ENCODE measurements at places on chromosomes 3 and 15.

GRCh38 chr3:136247436-136247835, 2.7 kb upstream of the PCCB start:
- no peak for DNase-seq

DNA sequence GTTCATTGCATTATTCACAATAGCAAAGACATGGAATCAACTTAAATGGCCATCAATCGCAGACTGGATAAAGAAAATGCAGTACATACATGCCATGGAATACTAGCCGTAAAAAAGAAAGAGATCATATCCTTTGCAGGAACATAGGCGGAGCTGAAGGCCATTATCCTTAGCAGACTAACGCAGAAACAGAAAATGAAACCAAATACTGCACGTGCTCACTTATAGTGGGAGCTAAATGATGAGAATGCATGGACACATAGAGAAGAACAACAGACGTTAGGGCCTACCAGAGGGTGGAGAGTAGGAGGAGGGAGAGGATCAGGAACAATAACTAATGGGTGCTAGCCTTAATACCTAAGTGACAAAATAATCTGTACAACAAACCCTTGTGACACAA, 57.9 kb downstream of the RASA2 start:
- no peak for DNase-seq

DNA sequence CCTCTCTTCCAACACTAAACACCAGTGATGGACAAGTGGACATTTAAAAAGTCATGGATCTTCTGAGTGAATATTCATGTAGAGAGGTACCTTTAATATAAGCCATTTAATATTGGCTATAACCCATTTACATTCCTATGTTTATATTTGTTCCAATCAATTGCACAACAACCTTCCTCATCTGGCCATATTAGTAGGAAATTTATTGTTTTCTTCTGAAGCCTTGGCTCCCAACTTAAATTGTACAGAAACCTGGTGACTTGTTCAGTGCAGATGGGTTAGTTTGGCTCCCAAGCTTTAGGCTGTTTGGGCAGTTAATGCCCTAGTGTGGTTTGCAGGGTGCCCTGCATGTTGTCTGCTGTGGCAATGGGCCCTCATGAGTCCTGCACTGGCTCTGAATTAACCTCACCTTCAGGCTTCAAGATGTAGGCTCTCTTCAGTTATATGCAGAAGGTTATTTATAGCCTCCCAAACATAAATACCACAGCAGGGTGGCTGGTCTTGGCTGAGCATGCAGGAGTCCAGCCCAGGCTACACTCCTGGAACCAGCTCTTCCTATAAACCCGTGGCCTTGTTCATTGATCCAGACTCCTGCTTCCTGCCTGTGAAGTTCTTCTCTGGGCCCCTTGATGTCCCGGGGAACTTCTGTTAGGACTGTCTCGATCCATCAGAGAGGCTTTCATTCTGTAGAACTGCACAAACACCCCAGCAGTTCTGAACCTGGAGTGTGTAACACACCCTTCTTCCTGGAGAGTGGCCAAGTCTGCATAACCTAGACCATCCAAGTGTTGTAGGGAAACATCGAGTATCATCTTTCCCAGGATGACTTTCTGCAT, 57.0 kb downstream of the DUT start:
- no peak for DNase-seq

- no peak for DNase-seq
Observed at GRCh38 chr3:197117114-197117513, 87.5 kb upstream of the MELTF start.

DNA sequence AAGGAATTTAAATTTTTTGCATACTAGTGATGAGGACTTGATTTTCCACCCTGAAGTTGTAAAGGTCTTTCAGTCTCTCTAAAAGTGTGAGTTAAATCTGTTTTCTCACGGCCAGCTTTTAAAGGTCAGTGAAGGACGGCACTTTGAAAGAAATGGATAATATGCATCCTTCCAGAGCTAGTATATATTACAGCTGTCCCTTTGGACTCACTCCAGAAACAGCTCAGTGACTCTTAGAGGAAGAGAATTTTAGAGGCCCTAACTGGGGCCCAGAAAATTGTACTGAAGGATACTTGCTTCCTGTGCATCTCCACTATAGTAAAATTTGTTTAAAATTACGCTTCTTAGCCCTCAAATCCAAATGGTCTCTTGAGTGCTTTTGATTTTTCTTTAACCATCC, 41.6 kb downstream of the PIK3CA start:
- no peak for DNase-seq

Measured in stimulated activated CD4-positive, alpha-beta T cell treated with anti-CD3 and anti-CD28 coated beads, Interleukin-1b, Interleukin-23, amount 100 ng/mL, for 1 hour (primary cell).